ENCODE measurements at places on chromosomes 7 and 10.

- DNase-seq = no peak
Measured at GRCh38 chr10:35056133-35056532, 34.0 kb downstream of the CUL2 start.

- DNase-seq = no peak
Measured at GRCh38 chr7:84389242-84389641, 194.7 kb upstream of the SEMA3A start.

- DNase-seq = no peak
Measured at GRCh38 chr7:44889086-44889781, 3.9 kb upstream of the PURB start.

DNA sequence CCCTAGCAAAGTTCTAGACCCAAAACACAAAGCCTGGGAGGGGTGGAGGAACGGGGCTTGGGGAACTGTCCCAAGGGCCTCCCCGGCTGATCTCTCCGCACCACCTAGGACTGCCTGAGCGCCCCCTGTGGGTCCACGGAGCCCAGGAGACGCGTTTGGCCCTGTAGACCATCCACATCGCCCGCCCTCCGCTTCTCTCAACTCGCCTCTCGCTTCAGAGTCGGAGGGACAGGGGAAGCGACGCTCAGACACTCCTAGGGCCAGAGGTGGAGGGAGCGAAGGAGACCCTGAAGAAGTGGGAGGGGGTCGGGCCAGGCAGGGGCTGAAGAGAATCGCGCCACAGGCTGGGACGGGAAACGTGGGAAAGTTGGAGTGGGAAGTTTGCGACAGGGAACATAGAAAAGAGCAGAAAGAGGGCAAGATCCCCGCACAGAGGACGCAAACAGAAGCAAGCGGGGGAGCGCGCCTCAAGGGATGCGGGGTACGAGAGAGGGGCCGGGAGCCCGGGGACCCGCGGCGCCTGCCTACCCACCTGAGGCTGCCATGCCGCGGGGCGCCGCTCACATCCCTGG, 378 bp downstream of the PIK3AP1 start:
- peak; percentile 7 for DNase-seq

- no peak for DNase-seq
Measured at GRCh38 chr10:128579901-128580300, 453.7 kb upstream of the MKI67 start.
